Dermis blood vessel endothelial cell (primary cell): ENCODE measurements at places on chromosomes 12 and 14. TPM values are rescaled to one million over a fixed set of nuclear protein-coding genes. Genes with fewer than 3 reads are reported as not detected.

The LHX5 gene
- total RNA-seq: 0.05 TPM in 1 of 2 replicates, not detected in the other

The KLRB1 gene
- total RNA-seq: not detected in 2 replicates

The TAS2R14 gene
- total RNA-seq: 0.74 and 2.0 TPM in 2 replicates

DNA sequence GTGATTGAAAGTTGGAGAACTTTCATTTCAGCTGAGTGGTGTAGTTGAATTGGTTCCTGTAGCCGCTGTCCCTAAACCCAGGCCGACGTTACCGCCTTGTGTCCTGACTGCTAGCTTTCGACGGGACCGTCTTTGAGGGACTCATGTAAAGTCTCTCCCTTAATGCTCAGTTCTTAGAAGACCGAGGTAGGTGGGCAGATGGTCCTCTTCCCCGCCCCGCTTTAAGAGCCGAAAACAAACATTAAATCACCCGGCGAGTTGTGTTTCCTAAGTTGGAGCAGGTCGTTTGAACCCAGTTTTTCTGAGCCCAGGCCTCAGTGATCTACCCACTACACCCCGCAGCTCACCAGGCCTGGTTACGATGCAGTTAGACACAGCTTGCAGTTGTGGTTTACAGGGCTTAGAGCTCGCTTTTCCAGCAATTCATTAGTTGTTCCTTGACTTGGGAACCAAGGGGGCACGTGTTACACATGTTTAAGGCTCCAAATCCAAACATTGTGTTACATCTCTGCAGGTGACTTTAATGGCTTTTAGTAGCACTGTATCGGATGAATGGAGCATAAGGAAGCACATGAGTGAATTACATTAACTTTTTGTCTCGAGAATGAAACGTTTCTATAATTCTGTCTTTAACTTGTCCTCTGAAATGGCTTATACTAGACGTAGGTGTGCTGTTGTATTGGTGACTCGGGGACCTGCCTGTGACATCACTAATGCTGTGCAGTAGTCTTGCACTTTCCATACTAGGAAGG, 790 bp downstream of the NEDD1 start:
- DNase-seq: peak; percentile 50

GRCh38 chr14:68922201-68922621, 56.9 kb downstream of the ACTN1 start:
- DNase-seq: no peak

GRCh38 chr12:79455286-79455685, 235.5 kb downstream of the PAWR start:
- DNase-seq: peak; percentile 13

DNA sequence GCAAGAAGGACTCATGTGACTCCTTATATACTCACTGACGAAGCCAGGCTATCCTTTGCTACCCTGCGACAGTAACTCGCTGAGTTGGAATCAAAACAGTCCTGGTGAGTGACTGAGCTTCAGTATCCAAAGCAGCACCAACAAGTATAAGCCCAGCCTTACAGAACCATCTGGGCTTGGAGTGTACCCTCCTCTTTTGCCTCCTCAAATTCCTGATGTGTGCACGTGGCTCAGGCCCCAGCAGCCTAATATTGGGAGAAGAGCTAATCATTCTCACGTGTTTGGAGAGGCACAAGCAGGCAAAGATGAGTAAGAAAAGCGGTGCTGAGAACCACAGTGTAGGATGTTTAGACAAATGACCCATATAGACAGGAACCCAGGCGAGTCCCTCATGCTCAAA, 34.4 kb downstream of the PPTC7 start:
- no peak for DNase-seq

DNA sequence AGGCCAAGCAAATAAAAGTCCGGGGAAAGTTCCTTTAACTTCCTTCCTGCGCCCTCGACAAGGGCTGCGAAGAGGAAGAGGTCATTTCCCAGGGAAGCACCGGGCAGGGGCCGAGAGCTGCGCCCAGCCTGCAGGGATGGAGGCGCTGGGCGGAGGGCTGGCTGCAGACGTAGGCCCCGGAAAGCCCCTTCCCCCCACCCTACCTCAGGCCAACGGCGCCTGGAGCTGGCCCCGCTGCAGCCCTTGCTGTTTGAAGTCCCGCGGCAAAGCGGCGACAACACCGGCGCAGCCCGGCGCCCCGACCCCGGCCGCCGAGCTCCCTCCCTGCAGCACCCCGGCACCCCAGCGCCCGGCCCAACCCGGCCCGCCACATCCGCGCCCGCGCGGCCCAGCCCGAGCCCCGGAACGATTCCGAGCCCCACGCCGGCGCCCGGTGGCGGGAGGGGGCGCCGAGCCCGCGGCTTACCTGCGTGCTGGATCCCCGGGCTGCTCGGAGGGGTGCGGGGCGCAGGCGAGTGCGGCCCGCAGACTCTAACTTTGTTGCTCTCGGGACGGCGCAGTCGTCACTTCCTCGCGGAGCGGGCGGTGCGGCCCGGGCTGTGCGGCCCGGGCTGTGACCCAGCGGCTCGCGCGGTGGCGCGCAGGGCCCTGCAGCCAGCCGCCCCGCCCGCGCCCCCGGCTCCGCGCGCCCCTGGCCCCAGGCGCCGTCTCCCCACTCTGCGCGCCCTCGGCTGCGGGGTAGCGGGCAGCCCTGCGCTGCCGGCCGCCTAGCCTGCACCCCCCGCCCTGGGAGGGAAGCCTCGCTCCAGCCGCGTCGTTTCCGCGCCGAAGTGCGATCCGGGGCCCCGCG, 64.8 kb upstream of the PTGR2 start:
- DNase-seq: peak; percentile 67

DNA sequence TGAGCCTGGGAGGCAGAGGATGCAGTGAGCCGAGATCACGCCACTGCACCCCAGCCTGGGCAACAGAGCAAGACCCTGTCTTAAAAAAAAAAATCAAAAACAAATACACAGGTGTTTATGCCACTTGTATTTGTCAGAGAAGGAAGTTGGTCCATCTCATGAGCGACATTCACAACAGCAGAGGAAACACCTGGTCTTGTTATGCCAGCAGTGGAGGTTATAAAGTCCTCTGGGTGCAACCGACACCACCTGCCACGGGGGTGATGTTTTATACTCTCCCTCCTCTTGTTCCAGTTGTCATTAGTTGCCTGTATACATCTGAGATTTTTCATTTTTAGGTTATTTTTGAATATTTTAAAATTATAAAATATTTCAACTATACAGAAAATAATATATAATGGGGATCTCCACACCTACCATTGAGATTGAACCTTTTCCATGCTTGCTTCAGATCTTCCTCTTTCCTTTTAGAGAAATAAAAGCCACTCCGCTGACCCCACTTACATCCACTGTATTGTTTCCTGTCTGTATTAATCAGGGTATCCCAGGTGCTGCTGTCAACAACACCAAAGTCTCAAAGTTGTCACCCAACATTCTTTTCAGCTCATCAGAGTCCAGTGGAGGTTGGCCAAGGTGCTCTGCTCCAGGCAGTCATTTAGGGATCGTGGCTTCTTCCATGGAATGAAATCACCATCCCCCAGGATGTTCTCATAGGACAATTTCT, 65.1 kb downstream of the RNFT2 start:
- DNase-seq: no peak
